ENCODE measurements at places on chromosomes 3 and 15. TPM values are rescaled to one million over a fixed set of nuclear protein-coding genes. Genes with fewer than 3 reads are reported as not detected.

The GOLGA8A gene
- total RNA-seq: 26.7 TPM

GRCh38 chr15:100190675-100191074, 151.1 kb downstream of the ADAMTS17 start:
- no peak for DNase-seq

GRCh38 chr15:39404767-39405181, 176.1 kb upstream of the THBS1 start:
- no peak for DNase-seq

GRCh38 chr3:45134758-45135521, 11.2 kb downstream of the CDCP1 start:
- no peak for DNase-seq

The RAB5A gene
- 66.0 TPM for total RNA-seq

- DNase-seq: no peak
Measured at GRCh38 chr3:100850156-100850555, 140.9 kb downstream of the TFG start.

The GOLGA6B gene
- total RNA-seq: not detected

The FBXL2 gene
- 3.6 TPM for total RNA-seq

The VPS39 gene
- 49.3 TPM for total RNA-seq

DNA sequence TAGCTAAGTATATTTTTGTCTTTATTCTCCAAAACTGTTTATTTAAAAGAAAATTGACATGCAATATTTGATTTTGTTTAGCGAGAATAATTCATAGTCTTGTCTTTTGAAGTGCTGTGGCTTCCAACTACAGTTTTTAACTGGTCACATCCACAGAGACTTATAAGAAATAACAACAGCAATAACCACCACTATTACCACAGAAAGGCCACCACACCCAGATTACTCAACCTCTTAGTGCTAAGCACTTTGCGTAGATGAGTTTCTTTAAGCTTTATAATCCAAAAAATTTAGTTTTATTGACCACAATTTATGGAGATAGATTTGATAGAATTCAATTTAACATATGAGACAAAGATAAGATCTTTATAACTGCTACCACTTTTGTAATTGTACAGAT, 468.4 kb upstream of the UBE2E2 start:
- no peak for DNase-seq

The ASB7 gene
- 6.8 TPM for total RNA-seq

The SIDT1 gene
- total RNA-seq: 0.89 TPM

The FURIN gene
- 43.9 TPM for total RNA-seq

DNA sequence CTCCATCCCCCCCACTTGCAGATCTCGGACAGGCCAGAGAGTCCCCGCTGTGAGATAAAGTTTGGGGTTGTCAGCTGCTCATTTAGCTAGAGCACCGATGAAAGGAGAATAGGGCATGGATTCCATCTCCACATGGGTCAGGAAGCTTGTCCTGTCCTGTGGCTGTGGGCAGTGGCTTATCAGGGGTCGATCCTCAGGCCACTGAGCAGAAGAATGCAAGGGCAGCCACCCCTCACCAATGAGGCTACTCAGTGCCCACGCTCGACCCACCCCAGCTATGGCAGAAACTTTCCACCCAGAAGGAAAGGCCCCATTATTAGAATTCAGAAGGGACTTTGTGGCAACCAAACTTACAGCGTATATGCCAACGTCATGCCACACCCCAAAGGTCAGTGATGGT, 43.3 kb downstream of the CPN2 start:
- peak; percentile 12 for DNase-seq

DNA sequence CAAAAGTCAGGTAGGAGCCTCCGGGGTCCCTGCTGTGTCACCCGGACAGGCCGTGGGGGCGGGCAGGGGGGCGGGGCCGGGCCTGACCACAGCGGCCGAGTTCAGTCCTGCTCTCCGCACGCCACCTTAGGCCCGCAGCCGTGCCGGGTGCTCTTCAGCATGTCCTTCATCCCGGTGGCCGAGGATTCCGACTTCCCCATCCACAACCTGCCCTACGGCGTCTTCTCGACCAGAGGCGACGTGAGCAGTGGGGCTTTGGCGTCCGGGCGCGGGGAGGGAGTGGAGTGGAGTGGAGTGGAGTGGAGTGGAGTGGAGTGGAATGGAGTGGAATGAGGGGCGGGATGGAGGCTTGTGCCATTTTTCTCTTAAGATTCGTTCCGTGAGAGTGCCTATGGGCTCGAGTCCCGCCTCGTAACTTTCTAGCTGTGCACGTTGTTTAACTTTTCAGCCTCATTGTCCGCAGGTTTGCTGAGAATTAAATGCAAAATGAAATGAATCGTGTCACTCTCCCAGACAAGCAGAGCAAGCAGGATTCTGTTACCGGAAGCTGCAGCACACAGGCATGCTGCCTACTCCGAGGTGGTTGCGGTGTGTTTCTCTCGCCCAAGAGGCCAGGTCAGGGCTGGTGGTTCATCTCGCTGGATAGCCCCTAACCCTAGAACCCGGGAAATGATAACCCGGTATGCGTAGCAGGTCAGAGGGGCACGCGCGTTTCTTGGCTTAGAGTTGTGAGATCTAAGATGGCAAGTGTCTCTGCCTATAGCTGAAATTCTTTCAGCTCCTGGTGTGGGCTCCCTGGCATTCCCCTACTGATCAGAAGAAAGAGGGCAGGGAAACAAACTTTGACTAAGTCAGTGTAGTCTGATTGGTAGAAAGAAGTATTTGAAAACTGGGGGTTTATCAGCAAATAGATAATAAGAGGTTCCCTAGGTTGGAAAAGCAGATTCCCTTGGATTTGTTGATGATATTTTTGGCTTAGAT, at the start of gene FAH:
FAH (plus strand) TSS at position 104 of the 981 bp plus-strand sequence; CDS start at position 160, 56 bp downstream.
- peak; percentile 89 for DNase-seq

The ZXDC gene
- 22.0 TPM for total RNA-seq
